ENCODE measurements at places on chromosomes 4 and X.

DNA sequence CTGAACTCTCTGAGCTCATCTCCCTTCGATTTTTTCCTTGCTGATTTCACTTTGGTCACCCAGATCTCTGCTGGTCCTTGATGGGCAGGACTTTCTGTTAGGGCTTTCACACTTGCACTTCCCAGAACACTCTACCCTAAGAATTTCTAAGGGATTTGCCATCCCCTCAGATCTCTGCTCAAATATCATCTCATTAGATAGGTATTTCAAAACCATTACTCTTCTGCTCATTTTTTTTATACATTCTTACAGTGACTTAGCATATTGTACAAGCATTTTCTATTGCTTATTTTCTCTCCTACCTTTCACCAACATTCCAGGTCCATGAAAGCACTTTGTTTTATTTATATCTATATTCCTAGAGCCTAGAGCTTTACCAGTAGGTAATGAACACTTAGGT is 913.3 kb downstream of the PDHA2 start:
- DNase-seq, result no peak

DNA sequence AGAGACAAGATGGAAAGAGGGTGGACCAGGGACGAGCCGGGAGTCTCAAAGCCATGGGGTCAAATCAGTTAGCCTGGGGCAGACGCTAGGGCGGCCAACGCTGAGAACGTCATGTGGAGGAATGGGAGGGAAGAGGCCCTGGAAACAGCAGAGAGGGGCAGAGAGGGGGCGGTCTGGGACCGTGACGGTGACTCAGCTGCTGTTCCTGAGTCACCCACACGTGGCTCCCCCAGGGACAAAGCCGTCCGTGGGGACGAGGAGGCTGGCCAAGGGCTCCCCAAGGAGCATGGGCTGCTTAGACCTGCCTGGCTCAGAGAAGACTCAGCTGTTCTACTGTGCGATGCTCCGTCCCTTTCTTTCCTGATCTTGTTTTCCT is 108.4 kb upstream of the LRPAP1 start:
- no peak for DNase-seq

GRCh38 chr4:145251391-145251790 is 71.0 kb upstream of the OTUD4 start:
- DNase-seq, result no peak

- DNase-seq, result no peak
These were observed 37.7 kb downstream of the NBDY start for GRCh38 chrX:56766554-56767347.

DNA sequence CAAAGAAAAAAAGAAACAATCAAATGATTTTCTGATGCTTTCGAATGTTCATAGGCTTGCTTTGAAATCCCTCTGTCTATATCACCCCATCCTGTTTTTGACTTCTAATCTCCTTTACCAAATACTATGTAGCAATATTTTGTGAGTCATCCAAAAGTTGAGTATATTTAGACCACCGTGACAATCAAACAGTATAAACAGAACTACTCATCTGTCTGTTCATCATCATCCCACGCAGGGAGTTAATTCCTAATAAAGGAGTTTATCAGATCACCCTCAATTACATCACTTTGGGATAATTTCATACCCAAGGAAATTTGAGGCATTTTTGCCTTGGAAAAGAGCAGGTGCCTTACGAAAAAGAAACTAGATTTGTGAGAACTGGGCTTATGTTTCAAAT is 212.9 kb downstream of the CBR4 start:
- no peak for DNase-seq

DNA sequence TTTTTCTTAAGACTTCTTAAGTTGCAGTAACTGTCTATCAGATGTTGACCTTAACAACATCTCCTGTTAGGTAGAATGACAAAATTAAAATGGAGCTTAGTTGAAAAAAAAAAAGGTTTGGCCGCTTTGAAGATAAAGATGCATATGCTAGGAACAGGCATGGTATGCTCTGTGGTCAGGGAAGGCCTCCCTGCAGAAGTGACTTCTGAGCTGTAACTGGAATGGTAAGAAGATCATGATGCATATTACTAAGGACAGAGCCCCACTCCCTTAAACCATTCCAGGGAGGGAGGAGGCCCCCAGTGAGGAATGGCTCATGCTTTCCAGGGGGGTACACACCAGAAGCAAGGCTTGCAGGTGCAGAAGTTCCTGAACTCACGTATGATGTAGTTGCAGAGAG is 43.7 kb downstream of the PDLIM5 start:
- DNase-seq, result no peak

DNA sequence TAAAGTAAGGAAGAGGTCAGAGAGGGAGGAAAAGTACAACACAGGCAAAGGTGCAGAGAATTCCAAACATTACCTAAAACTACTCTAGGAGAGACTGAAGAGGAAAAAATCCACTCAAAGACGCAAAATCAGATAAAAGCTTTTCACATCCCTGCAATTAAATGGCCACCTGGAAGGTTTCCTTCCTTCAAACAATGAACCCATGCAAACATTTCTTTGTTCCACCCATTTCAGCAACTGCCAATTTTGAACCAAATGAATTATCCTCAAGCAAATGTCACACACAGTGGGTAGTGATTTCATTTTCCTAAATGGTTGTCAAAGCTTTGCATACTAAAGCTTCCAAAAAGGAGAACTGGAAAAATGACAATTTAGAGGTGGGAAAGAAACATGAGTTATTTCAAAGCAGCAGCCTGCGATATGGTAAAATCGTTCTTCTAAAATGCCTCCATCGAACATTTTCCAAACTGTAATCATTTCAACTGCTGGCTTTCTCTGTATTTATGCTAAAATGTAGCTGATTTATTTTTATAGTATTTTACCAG is 45.0 kb downstream of the APBB2 start:
- no peak for DNase-seq

DNA sequence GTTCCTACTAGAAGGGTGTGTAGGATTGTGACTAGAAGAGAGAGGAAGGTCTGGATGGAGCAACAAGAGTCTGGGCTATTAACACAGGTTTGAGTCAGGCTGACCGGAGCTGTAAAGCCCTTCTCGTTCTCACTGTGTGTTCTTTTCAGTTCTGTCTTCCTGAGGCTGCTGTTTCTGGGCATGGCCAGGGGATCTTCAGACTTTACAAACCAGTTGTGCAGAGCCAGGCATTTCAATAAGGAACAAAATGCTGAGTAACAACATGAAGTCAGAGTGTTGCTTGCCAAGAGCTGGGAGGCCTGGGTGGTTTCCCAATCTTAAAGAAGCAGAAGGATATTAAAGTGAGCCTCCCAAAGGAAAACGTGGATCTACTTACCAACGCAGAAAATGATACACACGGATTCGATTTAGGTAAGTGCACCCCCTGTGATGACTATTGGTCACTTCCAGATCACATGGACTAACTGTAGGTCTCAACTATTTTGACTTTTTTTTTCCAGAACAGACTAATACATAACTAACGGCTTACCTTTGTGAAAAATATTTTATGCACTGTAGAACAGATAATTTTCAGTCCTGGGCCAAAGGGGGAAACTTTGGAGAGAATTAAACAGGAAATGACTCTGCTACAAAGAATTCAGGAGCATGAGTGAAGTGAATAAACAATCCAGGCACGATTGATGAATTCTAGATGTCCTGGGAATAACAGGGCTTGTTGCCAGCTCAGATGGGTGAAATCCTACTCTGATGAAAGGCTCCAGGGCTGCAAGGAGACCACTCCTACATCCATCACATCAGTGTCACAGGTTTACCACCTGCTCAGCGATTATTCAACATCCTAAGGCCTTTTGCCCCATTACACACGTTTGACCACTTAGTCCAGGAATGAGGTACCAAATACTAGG is 94.5 kb downstream of the ANXA3 start:
- no peak for DNase-seq

DNA sequence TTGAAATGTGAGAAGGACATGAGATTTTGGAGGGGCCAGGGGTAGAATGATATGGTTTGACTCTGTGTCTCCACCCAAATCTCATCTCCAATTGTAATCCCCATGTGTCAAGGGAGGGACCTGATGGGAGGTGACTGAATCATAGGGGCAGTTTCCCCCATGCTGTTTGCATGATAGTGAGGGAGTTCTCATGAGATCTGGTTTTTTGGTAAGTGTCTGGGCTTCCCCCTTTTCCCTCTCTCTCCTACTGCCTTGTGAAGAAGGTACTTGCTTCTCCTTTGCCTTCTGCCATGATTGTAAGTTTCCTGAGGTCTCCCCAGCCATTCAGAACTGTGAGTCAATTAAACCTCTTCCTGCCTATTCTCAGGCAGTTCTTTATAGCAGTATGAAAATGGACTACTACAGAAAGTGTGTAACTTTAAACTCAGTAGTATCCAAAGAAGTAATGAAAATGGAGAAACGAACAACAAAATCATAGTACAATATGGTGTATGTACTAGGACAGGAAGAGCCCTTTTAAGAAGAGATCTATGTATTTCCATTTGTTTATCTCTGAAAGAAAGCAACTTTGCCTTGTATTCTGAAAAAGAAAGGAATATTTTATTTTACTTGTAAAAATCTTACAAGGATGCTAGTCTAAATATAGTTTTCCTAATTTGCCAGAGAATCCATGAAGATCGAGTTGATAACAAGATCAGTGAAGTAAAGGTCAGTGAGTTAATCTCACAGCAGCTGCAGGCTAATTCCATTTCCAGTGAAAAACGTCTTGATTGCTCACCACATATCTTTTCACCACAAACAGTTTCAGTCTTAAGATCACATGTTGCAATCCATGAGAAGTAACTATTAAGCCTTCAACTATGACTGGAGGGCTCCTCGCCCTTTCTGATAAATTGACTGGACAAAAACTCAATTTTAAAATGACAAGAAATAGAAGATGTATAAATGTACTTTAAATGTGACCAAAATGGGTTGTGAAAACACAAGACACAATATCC is 20.5 kb downstream of the PKD2 start:
- no peak for DNase-seq

DNA sequence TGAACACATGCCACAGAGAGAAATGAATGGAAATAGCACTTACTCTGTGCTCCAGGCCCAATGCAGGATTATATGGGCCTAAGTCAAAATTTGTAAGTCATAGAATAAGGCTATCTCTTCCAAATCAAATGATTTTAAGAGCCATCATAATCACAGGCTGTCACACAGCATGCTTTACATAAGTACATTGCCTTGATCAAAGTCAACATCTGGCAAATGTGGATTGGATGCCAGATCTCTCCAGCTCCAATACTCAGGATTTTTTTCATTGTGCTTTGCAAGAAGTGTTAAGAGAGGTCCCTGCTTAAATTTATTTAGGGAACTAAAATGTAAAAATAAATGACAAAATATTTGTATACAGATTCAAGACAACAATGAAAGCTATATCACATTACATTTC is 299.9 kb downstream of the PRDM5 start:
- no peak for DNase-seq

GRCh38 chrX:133702230-133702629 is 283.2 kb downstream of the GPC3 start:
- no peak for DNase-seq

- DNase-seq, result no peak
These were observed 274 bp upstream of the ERVMER34-1 start for GRCh38 chr4:52751487-52751911.

DNA sequence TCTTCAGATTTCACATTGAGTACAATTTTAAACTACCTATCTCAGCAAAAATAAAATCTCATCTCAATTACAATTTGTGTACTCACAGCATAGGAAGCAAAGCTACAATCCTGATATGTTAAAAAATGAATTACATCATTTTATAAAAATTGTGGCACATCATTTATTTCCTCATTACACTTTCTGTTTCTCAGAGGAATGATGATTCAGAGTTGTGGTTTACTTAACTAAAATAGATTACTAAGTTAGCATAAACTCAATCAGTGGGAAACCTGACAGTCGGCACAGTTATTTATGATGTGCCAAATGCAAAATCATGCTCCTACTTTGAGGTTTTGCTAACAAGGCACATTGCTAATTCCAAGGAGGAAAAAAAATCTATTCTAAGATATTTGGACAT is 325.0 kb downstream of the FBXO8 start:
- DNase-seq, result no peak

DNA sequence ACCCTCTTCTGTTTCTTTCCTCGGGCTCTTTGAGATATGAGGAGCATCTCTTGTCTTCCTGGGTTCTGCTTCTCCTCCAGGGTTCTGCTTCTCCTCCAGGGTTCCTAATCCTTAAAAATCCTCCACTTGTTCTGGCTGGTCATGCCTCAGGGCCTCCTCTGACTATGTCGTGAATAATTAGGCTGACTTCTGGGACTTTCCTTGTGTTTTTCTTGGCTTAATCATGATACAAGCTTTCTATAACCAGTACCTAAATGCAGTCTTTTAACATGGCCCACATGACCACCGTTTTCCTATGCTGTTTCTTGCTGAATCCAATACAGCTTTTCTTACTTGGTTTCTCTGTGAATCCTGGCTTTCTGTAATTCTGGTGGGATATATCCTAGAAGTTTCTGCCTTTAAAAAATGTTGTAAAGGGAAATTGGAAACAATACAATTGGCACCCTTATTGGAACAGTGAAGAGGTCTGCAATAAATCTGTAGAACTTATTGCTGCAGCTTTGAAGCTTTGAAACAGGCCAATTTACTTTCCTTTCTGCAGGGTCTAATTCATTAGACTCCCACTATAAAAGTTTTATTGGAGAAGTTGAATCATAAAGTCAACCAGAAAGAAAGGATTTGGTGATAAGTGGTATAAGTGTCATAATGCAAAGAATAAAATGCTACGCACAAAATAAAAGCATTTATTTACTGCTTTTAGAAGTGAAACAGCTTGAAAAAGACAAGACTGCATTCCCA is 213.1 kb downstream of the UGT8 start:
- DNase-seq, result no peak

- DNase-seq, result no peak
These were observed 23.6 kb downstream of the GUCY1A1 start for GRCh38 chr4:155690044-155690837.

- no peak for DNase-seq
These were observed 13.2 kb downstream of the PTTG2 start for GRCh38 chr4:37973441-37973840.

GRCh38 chr4:79362626-79363025 is 36.8 kb upstream of the NAA11 start:
- DNase-seq, result no peak

DNA sequence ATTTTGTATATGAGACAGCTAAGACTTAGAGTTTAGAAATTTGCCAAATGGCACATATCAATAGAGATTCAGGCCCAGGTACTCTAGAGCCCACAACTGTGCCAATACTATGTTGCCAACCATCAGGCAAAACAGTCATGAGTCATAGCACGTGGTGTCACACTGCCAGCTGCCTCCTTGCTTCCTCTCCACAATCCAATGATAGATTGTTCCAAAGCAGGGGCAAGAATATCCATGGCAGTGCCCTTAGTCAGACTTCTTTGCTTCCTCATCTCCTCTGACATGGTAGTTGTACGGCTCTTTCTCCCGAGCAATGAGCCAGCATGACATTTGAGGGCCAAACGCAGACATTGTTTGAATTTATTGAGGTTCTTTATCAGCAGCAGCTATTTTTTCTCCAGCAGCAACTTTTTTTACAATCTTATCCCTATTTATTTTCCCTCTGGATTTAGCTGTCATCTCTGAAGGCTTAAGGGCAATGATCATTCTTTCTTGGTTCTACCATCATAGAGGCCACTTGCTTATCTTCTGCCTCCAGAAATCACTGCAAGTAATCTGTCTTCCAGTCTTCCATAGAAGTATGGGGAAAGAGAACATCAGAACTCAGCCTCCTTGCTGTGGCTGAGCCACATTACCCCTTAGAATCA is 169.7 kb downstream of the COL4A6 start:
- DNase-seq, result no peak
